Esophagus muscularis mucosa (tissue), 4 donors: ENCODE measurements at places on chromosomes 12 and 14. TPM values are rescaled to one million over a fixed set of nuclear protein-coding genes. Genes with fewer than 3 reads are reported as not detected.

Gene TMEM63C
- total RNA-seq: 5.0 TPM

Gene JAG2
- total RNA-seq: 19.0 TPM

Gene ACOT6
- not detected for total RNA-seq

Gene KRT83
- not detected for total RNA-seq

Gene GZMH
- 1.3 TPM for total RNA-seq

Gene GTF2H3
- total RNA-seq: 24.3 TPM

Gene MAP3K9
- 1.5 TPM for total RNA-seq

Gene RIC8B
- total RNA-seq: 15.6 TPM

DNA sequence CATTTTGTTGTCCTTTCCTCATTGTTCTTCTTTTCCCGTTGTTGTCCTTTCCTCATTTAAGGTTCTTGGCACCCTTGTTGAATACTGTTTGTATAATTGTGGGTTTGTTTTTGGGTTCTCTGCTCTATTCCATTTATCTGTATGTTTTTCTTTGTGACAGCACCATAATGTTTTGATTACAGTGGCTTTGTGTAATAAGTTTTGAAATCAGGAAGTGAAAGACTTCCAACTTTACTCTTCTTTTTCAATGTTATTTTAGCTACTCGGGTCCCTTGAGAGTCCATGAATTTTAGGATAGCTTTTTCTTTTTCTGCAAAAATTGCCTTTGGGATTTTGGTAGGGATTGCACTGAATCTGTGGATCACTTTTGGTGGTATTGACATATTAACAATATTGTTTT lies 28.1 kb downstream of the ETNK1 start:
- H3K4me3 ChIP-seq: no peak overlapping the region
- H3K36me3 ChIP-seq: no peaks in the 10 kb centered on the region
- H3K27me3 ChIP-seq: no peaks in the 10 kb centered on the region
- H3K27ac ChIP-seq: no peak overlapping the region
- DNase-seq: no peak

GRCh38 chr12:68612202-68612601 lies 1.5 kb downstream of the RAP1B start:
- peak overlapping the region; percentile 83 for H3K4me3 ChIP-seq
- no peaks in the 10 kb centered on the region for H3K27me3 ChIP-seq
- no peak for DNase-seq
- peaks cover 41% of the 10 kb centered on the region for H3K4me1 ChIP-seq
- peak overlapping the region; percentile 99 for H3K27ac ChIP-seq

DNA sequence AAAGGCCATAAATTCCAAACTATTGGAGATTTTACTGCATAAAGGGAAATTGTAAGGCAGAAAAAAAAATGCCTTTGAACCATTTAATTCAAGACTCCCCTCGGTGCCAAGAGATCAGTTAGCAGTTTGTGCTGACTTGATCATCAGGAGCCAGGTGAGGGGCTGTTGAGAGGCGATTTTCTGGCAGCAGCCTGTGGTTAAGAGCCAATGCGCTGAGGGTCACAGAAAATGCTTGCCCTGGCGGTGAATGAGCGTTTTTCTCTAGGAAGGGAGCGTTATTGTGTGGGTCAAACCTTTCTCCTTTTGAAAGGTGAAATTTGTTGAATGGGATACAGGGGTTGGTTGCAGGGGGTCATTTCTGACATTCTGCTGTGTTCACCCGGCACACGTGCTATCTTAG lies 4.7 kb downstream of the SRRM4 start:
- no peak overlapping the region for H3K4me3 ChIP-seq
- H3K4me1 ChIP-seq: peaks cover 6% of the 10 kb centered on the region
- no peaks in the 10 kb centered on the region for H3K36me3 ChIP-seq
- DNase-seq: no peak
- H3K27me3 ChIP-seq: peaks cover 10% of the 10 kb centered on the region
- no peak overlapping the region for H3K27ac ChIP-seq

- no peak for DNase-seq
- H3K36me3 ChIP-seq: peaks cover 70% of the 10 kb centered on the region
- peak overlapping the region; percentile 74 for H3K27ac ChIP-seq
- peaks cover 34% of the 10 kb centered on the region for H3K4me1 ChIP-seq
- peak overlapping the region; percentile 64 for H3K4me3 ChIP-seq
- H3K27me3 ChIP-seq: no peaks in the 10 kb centered on the region
Observed at GRCh38 chr12:120725151-120725658, 421 bp upstream of the ACADS start.

DNA sequence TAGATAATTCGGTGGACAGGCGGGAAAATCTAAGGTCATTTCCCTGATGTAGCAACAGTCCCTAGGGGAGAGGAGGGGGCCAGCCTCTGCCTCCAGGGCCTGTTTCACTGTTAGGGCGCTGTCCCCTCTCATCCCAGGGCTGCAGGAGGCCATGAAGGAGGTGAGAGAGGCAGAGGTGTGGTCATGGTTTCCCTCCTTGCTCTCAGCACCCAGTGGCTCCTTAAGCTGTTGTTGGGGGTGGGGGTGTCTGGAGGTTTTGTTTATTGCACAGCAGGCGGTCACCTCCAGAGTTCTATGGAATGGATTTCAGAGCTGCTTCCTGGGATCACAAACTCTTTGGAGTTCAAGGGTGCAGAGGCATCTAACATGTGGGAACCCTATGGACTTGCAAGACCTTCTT lies 212.5 kb upstream of the RTL1 start:
- no peaks in the 10 kb centered on the region for H3K4me1 ChIP-seq
- no peaks in the 10 kb centered on the region for H3K27me3 ChIP-seq
- H3K27ac ChIP-seq: no peak overlapping the region
- H3K4me3 ChIP-seq: no peak overlapping the region
- peak; percentile 86 for DNase-seq

DNA sequence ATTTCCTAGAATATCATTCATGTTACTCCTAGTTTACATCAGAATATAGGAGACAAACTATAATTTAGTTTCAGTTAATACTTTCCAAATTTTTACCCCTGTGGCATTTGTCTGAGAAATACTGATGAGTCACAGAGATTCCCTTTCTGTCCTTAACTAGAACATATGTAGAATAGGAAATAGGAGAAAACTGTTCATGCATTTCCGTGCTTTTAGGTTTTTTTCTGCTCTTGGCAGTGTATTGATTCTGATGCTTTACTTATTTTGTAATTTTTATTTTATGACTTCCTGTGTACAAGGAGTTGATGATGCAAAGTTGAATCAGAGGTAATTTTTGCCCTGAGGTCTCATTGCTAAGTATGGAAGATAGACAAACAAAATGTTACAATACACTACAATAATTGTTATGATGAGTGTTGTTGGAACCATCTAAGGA lies 23.0 kb downstream of the MNAT1 start:
- H3K4me1 ChIP-seq: peaks cover 10% of the 10 kb centered on the region
- no peaks in the 10 kb centered on the region for H3K27me3 ChIP-seq
- no peak overlapping the region for H3K27ac ChIP-seq
- no peak overlapping the region for H3K4me3 ChIP-seq
- no peak for DNase-seq

DNA sequence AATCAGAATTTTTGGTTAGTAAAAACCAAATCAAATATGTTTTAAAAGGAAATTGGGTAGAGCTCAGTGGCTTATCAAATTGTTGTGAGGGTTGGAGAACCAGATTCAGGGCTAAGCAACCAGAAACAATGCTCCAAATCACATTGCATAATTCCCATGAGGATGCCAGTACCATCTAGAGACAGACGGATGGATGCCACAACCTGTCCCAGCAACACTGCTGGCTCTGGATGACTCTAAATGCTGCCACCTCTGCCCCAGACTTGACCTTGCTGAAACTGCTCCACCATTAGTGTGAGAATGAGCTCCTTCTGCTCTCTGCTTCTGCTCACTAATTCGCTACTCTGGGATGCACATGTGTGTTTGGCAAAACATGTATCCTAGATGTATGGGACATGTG lies 43.9 kb downstream of the FRS2 start:
- no peak overlapping the region for H3K27ac ChIP-seq
- H3K4me1 ChIP-seq: peaks cover 86% of the 10 kb centered on the region
- no peaks in the 10 kb centered on the region for H3K27me3 ChIP-seq
- no peak overlapping the region for H3K4me3 ChIP-seq

GRCh38 chr14:72523424-72524294 lies 370.2 kb downstream of the DPF3 start:
- no peaks in the 10 kb centered on the region for H3K4me1 ChIP-seq
- H3K27ac ChIP-seq: no peak overlapping the region
- H3K36me3 ChIP-seq: no peaks in the 10 kb centered on the region
- no peak overlapping the region for H3K4me3 ChIP-seq
- no peak for DNase-seq
- H3K27me3 ChIP-seq: no peaks in the 10 kb centered on the region

DNA sequence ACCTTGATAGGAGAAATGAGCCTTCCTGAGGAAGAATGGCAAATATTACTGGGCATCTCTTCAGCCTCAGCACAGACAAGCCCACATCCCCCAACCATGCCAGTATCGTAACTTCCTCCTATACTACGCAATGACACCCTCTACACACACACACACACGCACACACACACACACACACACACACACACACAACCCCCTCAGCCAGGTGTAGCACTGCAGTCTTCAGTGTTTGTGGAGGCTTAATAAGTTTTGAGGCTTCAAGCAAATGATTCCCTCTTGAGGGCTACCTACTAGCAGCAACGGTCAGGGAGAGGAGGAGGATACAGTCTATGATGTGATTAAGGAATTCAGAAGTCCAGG lies 1.6 kb downstream of the DGKA start:
- H3K27ac ChIP-seq: peak overlapping the region; percentile 87
- no peaks in the 10 kb centered on the region for H3K36me3 ChIP-seq
- no peaks in the 10 kb centered on the region for H3K27me3 ChIP-seq
- peaks cover 34% of the 10 kb centered on the region for H3K4me1 ChIP-seq

DNA sequence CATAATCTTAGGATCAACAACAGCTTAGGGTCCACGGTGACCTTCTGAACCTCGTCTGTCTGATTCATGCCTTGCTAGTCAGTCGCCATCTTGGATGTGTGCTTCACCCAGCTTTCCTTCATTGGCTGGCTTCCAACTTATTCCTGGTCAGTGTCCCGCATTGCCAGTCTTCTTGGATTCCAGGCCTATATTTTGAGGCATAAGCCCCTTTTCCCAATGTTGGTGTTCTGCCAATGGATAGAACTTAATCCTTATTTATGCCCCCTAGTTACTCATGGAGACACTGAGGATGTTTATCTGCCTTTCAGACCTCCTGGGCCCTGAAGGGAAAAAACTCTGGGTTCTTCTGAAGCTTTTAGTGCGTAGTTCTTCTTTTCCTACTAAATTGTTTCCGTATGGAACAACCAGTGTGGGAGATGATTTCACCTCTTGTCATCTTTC lies 5.8 kb downstream of the JDP2 start:
- no peak overlapping the region for H3K4me3 ChIP-seq
- H3K27me3 ChIP-seq: no peaks in the 10 kb centered on the region
- H3K4me1 ChIP-seq: peaks cover 97% of the 10 kb centered on the region
- H3K36me3 ChIP-seq: peaks cover 58% of the 10 kb centered on the region
- DNase-seq: no peak
- H3K27ac ChIP-seq: no peak overlapping the region

GRCh38 chr12:46100551-46101484 lies 110.4 kb upstream of the SCAF11 start:
- DNase-seq: no peak
- no peaks in the 10 kb centered on the region for H3K36me3 ChIP-seq
- no peak overlapping the region for H3K27ac ChIP-seq
- no peak overlapping the region for H3K4me3 ChIP-seq
- no peaks in the 10 kb centered on the region for H3K27me3 ChIP-seq
